ENCODE measurements at places on chromosomes 12 and 14. TPM values are rescaled to one million over a fixed set of nuclear protein-coding genes. Genes with fewer than 3 reads are reported as not detected.

The JDP2 gene
- 4.5 TPM for total RNA-seq

The WNT1 gene
- total RNA-seq = not detected

The CIDEB gene
- total RNA-seq = 1.7 TPM

The FZD10 gene
- total RNA-seq = under 0.01 TPM

The ACYP1 gene
- 30.2 TPM for total RNA-seq

The PTHLH gene
- 0.34 TPM for total RNA-seq

The CDCA3 gene
- 16.9 TPM for total RNA-seq

The HPD gene
- under 0.01 TPM for total RNA-seq

The PTPRR gene
- not detected for total RNA-seq

All from melanocyte of skin (primary cell).